ENCODE measurements at places on chromosomes 2 and 18.

- DNase-seq: peak; percentile 72
Measured at GRCh38 chr18:61893309-61893970, 633 bp upstream of the RNF152 start.

DNA sequence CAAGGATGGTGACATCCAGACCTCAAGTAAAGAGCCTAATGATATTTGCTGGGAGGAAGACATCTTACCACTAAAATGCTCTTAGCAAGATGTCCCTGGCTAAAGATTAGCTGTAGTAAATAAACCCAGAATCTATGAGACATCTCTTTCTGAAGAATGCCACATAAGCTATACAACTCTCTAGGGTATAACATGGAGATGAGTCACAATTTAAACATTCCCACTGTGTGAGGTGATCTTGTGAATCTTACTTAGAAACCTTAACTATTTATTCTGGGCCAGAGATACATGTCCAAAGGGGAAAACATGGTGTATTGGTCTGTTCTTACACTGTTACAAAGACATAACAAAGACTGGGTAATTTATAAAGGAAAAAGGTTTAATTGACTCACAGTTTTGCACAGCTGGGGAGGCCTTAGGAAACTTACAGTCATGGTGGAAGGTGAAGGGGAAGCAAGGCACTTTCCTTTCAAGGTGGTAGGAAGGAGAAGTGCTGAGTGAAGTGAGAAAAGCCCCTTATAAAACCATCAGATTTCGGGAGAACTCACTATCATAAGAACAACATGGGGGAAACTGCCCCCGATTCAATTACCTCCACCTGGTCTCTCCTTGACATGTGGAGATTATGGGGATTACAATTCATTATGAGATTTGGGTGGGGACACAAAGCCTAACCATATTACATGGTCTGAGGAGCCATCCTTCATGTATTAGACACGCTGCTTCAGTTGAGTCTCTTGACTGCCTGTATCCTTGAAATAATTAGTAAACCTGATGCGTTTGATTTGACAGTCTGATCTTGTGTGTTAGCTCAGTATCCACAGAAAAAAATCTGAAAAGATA lies 17.1 kb downstream of the KRCC1 start:
- peak; percentile 93 for DNase-seq

DNA sequence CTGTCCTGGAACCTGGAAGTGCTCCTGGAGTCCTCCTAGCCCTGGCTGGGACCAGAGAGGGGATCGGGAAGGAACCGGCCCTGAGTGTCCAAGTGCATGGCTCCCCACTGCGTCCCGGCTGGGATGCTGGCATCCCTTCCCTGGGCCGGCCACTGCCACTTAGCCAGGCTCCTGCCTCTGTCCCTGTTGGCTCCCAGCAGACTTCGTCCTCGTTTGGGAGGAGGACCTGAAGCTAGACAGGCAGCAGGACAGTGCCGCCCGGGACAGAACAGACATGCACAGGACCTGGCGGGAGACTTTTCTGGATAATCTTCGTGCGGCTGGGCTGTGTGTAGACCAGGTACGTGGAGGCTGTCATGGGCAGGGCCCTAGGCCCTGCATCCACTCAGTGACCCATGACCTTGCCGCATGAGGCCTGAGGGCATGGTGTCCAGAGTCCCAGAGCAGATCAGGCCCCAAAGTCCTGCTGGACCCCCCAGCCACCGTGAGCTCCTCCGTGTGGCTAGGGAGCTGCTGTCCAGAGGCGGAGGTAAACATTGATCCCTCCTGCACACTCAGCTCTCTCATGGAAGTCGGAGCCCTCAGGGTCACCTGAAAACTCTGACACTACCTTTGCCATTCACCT lies 7.1 kb downstream of the ANO7 start:
- no peak for DNase-seq

DNA sequence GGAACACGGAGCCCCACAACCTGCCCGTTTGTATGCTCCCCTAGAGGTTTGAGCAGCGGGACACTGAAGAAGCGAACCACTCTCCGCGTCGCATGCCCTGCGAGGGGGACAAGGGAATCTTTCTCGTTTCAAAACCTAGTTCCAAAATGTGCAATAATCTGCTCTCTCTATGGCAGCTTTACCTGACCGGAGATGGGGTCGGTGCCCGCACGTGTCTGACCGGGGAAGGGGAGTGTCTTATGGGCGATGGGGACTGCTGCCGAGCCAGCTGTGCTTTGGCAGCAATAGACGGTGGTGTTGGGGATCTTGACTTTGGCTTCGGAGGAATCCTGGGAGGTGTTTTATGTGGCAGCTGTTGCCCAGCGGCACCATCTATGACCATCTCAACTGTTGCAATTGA lies 7.9 kb downstream of the TTN start:
- no peak for DNase-seq

DNA sequence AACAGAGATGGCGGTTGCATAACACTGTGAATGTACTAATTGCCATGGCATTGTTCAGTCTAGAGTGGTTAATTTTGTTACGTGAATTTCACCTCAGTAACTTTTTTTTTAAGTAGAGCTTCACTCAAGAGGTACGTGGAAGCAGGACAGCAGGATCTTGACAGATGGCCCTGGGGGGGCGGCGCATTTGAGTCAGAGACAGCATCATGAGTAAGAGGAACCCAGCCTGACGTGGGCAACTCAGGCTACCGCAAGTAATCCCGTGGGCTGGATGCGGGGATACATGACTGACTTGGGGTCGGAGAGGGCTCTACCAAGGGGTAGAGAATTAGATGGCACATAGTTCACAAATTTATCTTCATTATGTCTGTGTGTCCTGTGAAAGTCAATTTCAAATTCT lies 38.1 kb upstream of the DAPL1 start:
- peak; percentile 47 for DNase-seq

- DNase-seq: no peak
Measured at GRCh38 chr18:63975628-63976027, 5.7 kb downstream of the SERPINB8 start.

DNA sequence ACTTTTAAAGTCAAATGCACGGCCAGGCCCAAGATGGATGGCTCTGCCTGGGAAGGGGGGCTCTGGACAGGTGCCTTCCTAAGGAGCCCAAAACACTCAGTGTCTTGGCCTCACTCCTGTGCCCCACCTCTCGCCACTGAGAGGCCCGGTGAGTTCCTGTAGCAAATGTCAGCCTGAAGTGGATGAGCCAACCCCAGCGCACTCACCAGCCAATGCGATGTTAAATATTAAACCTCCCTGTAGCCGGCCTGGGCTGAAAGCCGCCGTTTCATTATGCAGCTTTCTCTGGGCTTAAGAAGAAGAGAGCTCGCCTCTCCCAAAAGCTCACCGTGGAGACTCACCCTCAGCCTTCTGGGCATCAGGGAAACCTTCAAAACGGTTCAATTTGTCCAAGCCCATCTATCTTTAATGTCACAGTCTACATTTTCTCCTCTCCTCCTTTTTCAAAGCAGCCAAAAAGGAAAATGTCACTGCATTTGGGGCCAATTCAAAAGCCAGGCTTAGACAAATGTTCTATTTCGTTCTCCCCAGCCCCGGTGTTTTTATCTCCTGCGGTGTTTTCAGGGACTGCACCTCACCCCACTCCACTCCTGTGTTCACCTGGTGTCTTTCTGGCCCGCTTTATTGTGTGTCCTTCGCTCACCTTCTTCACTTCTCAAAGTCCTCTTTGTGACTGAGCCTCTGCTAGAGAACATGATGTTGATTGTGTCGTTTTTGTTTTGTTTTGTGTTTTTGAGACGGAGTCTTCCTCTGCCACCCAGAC lies 124.0 kb downstream of the NRP2 start:
- no peak for DNase-seq

- DNase-seq: no peak
Measured at GRCh38 chr2:61660511-61661388, 122.6 kb upstream of the XPO1 start.

GRCh38 chr2:138269765-138270164 lies 231.8 kb upstream of the SPOPL start:
- no peak for DNase-seq
